NCI-H2081 (cell line): ENCODE measurements at places on chromosomes 1 and 21.

GRCh38 chr1:191582169-191582568, 576.1 kb upstream of the RGS18 start:
- no peak for DNase-seq

- DNase-seq = no peak
These were observed 645 bp downstream of the ATP6V0B start for GRCh38 chr1:43975249-43975961.

DNA sequence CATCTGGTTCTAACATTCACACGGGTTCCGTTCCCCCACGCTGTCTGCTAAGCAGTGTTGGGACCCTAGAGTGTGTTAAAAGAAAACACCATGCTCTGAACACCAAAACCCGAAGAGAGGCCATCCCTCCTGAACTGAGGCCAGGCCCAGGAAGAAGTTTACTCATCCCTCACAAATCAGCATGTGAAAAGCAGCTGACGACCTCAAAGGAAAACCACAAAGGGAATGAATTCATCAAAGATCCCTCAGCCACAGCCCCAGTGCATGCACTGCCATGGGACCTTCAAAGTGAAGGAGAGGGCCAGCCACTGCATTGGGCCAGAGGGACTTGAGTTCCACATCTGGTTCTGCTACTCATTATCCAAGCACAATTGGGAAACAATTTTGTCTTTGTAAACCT, 7.0 kb upstream of the PSEN2 start:
- no peak for DNase-seq

- DNase-seq = no peak
These were observed 1.7 kb upstream of the EXOSC10 start for GRCh38 chr1:11101347-11101746.

- no peak for DNase-seq
These were observed 74.7 kb upstream of the COL6A1 start for GRCh38 chr21:45906859-45907258.
